Airway epithelial cell (primary cell): ENCODE measurements at places on chromosomes 7 and 10. TPM values are rescaled to one million over a fixed set of nuclear protein-coding genes. Genes with fewer than 3 reads are reported as not detected.

CNPY1 gene
- not detected in 2 replicates for total RNA-seq

LIPK gene
- 1.4 and 1.9 TPM in 2 replicates for total RNA-seq

TMEM270 gene
- not detected in 2 replicates for total RNA-seq

CHST12 gene
- total RNA-seq, result 7.8 and 8.8 TPM in 2 replicates

CALML3 gene
- total RNA-seq, result 7.7 and 9.0 TPM in 2 replicates

FAM131B gene
- total RNA-seq, result 0.35 and 0.56 TPM in 2 replicates

TMEM229A gene
- total RNA-seq, result not detected in 2 replicates

NAT16 gene
- total RNA-seq, result not detected in 2 replicates

CAV2 gene
- total RNA-seq, result 197 and 208 TPM in 2 replicates

EIF4H gene
- 305 and 331 TPM in 2 replicates for total RNA-seq

SPDYE16 gene
- total RNA-seq, result 0.05 TPM in 1 of 2 replicates, not detected in the other

MSMB gene
- 0.84 and 2.0 TPM in 2 replicates for total RNA-seq

COA1 gene
- 49.3 and 65.3 TPM in 2 replicates for total RNA-seq

SFRP4 gene
- not detected in 2 replicates for total RNA-seq
